ENCODE measurements at places on chromosomes 5 and 9.

- H3K4me3 ChIP-seq = no peak overlapping the region
- DNase-seq = no peak
- no peak overlapping the region for H3K27ac ChIP-seq
- H3K4me1 ChIP-seq = no peaks in the 10 kb centered on the region
- peaks cover 70% of the 10 kb centered on the region for H3K36me3 ChIP-seq
- no peaks in the 10 kb centered on the region for H3K27me3 ChIP-seq
Measured at GRCh38 chr9:134040781-134041648, 15.7 kb downstream of the BRD3OS start.

DNA sequence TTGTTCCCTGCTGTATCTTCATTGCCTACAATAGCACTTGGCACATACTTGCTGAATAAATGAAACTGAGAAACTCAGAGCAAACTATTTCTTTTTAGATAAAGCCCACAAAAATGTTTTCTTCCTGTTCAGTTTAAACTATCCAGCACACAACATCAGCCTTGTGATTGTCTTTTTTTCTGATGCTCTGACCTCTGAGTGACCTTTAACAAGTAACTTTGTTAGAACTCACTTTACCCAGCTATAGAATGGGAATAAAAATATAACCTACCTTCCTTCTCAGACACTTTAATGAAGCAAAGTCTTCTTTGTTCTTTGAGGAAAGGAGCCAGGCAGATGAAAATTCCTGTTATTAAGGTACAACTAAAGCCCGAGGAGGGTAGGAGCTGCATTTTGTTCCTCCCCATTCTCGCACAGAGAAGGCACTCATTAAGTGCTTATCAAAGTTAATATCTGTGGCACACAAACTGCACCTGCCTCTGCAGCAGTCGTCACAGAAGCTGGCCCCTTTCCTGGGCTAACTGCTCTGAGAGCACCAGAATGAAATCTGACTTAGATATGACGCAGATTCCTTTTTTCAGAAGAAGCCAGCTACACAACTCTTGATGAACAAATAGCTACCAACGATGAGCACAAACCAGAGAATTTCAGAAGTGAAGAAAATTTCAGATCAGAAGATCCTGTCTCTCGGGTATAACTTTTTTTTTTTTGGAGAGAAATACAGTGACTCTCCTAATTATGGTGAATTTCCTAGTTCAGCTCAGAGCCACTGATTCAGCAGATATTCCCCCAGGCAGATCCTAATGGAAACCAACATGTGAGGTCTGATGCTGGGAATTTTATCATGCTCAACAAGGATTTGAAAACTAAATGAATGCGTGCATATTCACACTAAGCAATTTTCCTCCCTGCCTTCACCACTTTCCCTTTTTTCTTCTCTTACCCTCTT lies 31.0 kb upstream of the NR3C1 start:
- peak overlapping the region; percentile 56 for H3K4me3 ChIP-seq
- H3K4me1 ChIP-seq = peaks cover 2% of the 10 kb centered on the region
- H3K36me3 ChIP-seq = no peaks in the 10 kb centered on the region
- no peak overlapping the region for H3K27ac ChIP-seq
- no peaks in the 10 kb centered on the region for H3K27me3 ChIP-seq
- peak; percentile 46 for DNase-seq

DNA sequence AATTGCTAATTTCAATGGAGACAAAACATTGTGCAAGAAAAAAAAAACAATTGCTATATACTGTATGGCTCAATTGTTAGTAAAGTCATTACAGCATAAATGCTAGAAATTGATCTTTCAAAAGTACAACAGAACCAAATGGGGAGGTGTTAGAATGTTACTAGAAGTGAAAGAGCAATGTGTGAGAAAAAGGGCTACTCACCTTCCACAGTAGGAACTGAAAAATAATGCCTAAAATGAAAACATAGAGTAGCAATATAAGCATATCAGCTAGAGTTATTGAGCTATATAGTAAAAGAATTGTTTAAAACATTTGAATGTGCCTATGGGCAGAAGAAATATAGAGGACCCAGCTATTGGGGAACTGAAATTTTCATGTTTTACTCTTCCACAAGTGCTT lies 10.9 kb upstream of the RXFP3 start:
- no peak overlapping the region for H3K27ac ChIP-seq
- no peak overlapping the region for H3K4me3 ChIP-seq
- H3K4me1 ChIP-seq = no peaks in the 10 kb centered on the region
- H3K36me3 ChIP-seq = no peaks in the 10 kb centered on the region
- no peak for DNase-seq

DNA sequence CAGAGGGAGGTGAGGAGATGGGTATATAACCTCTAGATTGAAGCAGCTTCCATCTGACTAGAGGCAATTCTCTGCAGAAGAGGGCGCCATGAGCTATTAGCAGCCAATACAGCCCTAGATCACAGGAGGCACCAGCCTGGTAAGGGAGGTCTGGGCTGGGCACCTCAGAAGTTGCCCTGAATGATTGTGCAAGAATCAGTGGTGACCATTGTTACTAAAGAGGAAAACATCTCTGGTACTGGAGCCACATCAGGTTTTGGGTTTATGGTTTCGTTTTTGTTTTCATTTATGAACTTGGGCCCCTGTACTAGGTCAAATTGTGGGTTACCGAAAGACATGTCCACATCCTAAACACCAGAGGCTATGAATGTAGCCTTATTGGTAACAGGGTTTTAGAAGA lies 342.0 kb downstream of the MLLT3 start:
- H3K4me3 ChIP-seq = no peak overlapping the region
- H3K27ac ChIP-seq = no peak overlapping the region
- no peaks in the 10 kb centered on the region for H3K27me3 ChIP-seq
- no peak for DNase-seq

DNA sequence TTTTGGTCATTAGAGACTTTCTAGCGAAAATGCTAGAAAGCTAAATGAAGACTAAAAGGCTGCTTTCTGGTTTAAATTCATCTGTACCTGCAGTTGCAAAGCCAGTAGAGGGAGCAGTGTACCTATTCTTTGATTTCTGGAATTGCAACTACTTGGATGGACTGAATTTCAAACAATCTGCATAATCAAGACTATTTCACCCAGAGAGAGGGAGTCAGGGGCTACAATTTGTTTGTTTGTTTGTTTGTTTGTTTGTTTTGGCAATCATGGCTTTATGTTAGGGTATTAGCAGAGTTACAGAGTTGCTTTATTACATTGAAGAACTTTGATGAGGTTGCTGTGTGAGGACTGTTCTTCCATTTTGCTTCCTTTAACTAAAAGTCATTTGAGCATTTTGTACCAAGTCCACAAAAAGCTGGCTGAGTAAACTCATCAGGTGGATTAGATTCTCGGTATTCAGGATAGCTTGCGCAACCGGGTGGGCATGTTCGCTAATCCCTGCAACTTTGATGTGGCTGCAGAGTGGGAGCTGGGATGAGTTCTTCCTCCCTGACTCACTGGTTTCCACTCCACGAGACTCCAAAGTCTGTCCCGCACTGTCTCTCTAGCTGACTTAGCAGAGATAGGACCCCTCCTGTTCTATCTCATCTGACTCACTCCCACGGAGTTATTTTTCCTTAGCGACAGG lies 80.0 kb upstream of the TUT7 start:
- H3K27me3 ChIP-seq = no peaks in the 10 kb centered on the region
- no peak overlapping the region for H3K4me3 ChIP-seq
- no peak overlapping the region for H3K27ac ChIP-seq
- DNase-seq = peak; percentile 63
- H3K4me1 ChIP-seq = no peaks in the 10 kb centered on the region

- peaks cover 8% of the 10 kb centered on the region for H3K4me1 ChIP-seq
- no peak overlapping the region for H3K4me3 ChIP-seq
- no peaks in the 10 kb centered on the region for H3K36me3 ChIP-seq
- DNase-seq = no peak
Measured at GRCh38 chr9:134483361-134484184, 157.3 kb downstream of the RXRA start.

GRCh38 chr5:120684749-120685415 lies 220.8 kb downstream of the PRR16 start:
- H3K36me3 ChIP-seq = no peaks in the 10 kb centered on the region
- no peak overlapping the region for H3K27ac ChIP-seq
- DNase-seq = peak; percentile 2
- no peaks in the 10 kb centered on the region for H3K27me3 ChIP-seq
- no peak overlapping the region for H3K4me3 ChIP-seq

GRCh38 chr5:117218789-117219188 lies 644.2 kb upstream of the SEMA6A start:
- no peaks in the 10 kb centered on the region for H3K4me1 ChIP-seq
- H3K4me3 ChIP-seq = no peak overlapping the region
- no peaks in the 10 kb centered on the region for H3K36me3 ChIP-seq
- no peak overlapping the region for H3K27ac ChIP-seq
- DNase-seq = no peak

GRCh38 chr5:80963966-80964481 lies 3.9 kb downstream of the RASGRF2 start:
- no peak overlapping the region for H3K4me3 ChIP-seq
- H3K27ac ChIP-seq = no peak overlapping the region
- H3K4me1 ChIP-seq = peaks cover 7% of the 10 kb centered on the region
- peaks cover 24% of the 10 kb centered on the region for H3K27me3 ChIP-seq

DNA sequence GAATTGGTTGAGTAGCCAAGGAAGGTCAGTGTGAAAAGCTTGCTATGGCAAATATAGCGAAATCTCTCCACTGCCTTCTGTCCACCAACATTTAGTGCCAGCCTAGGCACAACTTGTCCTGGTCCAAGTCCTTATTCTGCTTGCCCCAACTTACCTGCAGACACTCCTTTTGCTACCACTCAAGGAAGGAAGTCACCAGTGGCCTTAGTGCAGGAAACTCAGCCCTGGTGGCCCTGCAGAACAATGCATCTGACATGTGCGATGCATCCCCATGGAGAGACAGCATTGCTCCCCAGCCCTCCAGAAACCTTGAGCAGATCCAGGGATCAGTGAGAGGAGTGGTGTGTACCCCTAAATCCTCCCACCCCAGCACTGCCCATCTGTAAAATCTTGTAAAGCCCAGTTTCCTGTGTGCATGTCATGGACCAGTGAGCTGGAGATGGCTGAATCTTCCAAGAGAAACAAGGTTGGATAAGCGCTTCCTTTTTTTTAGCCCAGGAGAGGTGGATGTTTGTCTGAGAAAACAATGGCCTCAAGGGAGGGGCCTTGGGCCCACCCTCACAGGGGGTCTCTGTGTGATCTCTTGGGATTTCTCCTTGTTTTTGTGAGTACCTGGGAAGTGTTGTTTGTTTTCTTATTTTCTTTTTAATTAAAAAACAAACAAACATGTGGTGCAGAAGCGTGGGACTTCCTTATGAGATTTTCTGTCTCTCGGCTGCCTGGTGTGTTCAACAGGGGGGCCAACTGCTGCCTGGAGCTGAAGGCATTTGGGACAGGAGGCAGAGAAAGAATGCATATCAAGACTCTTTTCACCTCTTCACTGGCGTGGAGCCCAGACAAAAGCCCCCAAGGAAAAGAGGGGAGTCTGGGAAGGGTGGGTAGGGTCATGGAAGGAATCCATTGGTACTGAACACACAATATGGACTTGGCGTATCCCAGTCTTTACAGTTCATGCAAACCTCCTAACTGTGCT lies 3.6 kb downstream of the FOXI1 start:
- no peak overlapping the region for H3K27ac ChIP-seq
- no peaks in the 10 kb centered on the region for H3K36me3 ChIP-seq
- no peak for DNase-seq
- no peak overlapping the region for H3K4me3 ChIP-seq
- H3K4me1 ChIP-seq = peaks cover 20% of the 10 kb centered on the region
